GM10248 (cell line): ENCODE measurements at places on chromosomes 6 and 20.

DNA sequence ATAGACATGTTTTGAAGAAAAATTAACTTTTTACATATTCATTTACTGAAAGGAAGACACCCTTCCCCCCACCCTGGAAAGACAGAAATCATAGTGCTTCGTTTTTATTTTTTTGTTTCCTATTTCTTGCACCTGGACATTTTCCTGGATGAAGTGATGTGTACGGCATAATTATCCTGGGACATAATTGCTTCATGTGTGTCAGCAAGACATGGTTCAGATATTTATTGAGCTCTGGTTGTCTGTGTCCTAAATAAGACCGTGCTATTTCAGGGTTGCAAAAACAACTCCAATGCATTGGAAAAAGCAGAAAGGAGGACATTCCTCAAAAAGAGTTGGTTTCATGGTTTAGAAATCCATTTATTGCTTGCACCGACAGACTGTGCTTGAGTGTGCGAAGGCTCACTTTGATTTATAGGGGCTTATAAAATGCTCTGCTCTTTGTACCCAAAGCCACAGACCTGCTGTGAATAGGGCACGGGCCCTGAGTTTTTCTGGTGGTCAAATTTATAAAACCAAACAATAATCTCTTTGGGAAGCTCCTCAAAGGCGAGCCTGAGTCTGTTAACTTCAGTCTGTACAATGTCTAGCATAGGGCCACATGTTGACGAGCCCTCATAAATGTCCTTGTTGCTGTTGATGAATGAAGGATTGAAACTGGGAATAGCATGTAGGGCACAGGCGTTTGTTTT lies 179.5 kb downstream of the SOX4 start:
- DNase-seq: no peak

DNA sequence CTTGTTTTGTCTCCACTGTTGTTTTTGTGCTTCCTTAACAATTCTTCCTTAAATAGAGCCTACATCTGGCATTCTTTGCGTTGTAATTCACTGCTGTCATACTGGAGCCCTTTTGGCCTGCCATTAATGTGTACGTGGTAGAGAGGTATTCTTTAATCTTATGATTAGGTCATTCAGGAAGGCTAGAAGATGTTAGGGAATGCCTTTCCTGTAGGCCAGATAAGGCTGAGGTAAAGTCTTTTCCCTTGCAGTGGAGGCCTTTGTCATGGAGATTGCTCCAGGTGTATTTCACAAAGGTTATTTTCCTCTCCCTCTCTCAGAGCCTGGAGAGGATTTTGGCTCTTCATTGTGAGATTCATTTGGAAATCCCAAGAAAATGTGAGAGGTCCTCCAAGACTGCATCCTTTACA lies 146.9 kb downstream of the FUT9 start:
- DNase-seq: no peak

DNA sequence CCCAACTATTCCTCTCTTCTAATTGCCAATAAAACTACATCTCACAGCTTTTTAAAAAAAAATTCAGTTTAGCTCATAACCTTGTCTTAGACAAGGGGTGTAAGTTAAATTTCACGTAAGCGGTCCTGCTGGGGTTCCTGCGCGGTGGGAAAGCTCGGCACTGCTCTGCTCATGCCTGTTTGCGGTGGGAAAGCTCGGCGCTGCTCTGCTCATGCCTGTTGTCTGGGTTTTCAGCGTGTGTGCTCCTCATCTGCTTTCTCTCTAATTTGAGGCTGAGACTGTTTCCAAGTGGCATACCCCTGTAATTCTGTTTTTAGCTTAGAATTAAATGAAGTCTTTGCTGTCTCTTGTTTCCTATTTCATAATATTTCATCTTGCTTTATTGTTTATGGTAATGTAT lies 18.6 kb downstream of the ARID1B start:
- DNase-seq: no peak

GRCh38 chr6:45098256-45098655 lies 229.9 kb upstream of the RUNX2 start:
- DNase-seq: no peak

DNA sequence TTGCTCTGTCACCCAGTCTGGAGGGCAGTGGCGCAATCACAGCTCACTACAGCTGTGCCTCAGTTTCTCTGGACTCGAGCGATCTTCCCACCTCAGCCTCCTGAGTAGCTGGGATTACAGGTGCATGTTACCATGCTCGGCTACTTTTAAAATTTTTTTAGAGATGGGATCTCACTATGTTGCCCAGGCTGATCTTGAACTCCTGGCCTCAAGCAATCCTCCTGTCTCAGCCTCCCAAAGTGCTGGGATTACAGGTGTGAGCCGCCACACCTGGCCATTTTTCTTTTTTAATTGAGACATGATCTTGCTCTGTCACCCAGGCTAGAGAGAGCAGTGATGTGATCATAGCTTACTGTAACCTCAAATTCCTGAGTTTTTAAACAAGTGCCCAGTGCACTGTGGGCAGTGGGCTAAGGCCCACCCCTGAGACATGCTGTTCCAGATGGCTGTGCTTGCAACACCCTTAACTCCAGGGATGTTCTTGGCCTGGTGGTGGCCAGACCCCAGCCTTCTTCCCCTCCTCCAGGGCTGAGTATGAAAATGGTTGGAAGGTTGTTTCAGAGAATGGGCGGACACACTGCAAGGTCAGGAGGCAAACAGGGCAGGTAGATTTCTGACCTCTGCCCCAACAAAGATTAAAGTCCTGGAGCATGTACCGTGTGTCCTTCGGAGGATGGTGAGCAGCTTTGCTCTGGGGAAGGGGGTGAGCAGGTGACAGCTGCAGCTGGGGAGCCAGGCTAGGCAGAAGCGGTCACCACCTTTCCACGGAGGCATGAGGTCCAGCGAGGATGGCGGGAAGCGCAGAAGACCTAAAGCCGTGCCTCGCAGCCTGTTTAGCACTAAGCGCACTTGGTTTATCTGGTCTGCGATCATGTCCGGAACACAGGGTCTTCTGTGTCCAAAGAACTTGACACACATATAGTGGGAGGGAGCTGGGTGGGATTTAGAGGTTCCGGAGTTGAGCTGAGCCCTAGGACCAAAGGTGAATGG lies 1.4 kb upstream of the FAM83C start:
- DNase-seq: no peak

GRCh38 chr20:32112841-32113240 lies 3.3 kb downstream of the TM9SF4 start:
- DNase-seq: no peak

DNA sequence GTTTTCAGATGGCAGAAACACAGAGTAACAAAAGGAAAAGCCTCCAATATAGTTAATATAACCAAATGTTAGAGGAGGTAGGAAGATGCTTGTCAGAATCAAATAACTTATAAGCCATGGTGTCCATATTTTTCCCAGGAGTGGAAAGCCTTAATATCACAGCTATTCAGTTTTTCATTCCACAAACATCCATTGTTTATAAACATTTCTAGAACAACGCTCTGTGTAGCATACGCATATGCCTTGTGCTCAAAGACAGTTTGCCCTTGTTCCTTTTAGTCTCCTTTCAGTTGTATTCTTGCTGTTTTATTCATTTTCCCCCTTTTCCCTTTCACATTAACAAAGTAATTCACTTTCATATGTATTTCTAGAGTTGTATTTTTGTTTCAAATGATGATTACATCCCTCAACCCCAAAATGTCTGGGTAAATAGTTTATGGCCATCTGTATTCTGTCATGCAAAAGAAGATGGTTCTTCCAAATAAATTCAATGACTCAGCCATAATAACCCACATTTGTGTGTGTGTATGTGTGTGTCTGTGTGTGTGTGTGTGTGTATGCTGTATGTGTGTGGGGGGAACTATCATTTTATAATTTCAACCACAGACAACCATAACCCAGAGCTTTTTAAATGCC lies 455.7 kb upstream of the SOX4 start:
- no peak for DNase-seq

DNA sequence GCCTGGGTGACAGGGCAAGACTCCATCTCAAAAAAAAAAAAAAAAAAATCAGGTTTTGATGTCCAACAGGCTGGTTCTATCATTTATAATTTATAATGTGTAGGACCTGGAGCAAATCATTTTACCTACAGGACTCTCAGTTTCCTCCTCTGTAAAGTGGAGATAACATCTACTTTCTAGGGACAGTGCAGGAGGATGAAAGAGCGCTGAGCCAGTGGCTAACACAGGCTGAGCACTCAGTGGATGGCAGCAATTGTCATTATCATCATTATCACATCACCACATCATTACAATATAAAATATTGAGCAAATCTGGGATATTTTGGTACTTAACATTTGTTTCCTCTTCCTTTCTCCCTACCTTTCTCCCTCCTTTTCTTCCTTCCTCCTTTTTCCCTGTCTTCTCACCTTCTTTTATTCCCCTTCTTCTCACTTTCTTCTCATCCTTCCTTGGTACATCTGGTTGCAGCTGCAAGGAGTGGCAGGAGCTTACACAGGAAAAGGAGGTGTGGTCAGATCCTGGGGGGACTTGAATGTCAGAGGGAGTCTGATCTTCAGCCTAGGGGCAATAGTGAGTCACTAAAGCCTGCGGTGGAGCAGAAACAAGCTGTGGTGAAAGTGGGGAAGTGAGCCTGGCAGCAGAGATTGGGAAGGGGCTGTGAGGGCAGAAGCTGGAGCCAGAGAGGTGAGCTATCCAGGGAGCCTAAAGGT lies 24.6 kb upstream of the CTNNBL1 start:
- no peak for DNase-seq

- DNase-seq: no peak
Measured at GRCh38 chr6:170210651-170211403, 80.1 kb downstream of the DLL1 start.

DNA sequence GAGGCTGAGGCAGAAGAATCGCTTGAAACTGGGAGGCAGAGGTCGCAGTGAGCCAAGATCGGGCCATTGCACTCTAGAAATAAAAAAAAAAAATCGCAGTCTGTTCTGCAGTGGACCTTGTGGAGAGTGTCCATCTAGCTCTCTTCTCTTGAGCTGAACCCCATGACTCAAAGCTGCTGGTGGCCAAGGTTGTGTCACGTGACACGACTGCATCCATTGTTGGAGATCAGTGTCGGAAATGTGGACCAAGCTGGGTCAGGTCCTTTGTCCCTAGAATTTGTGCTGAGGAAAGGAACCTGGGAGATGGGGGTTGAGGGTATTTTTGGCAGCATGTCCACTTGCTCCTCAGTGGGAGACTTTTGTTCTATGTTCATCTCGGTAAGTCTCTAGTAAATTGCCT lies 564.8 kb upstream of the CDH4 start:
- no peak for DNase-seq

DNA sequence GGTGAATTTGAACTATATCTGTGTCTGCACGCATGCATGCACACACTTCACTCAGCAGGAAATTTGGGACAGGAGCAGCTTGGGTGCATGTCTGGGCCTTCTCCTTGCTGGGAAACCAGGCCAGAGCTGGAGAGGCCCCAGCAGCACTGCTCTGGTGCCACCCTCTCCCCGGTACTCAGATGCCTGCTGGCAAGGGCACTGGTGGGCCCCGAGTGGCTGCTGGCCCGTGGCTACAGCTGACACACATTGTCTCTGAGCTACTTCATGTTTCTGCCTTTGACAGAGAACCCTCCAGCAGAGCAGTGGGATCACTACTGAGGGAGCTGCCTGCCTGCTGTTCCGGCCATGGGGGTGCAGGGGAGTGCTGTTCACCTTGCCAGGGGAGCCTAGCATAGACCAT lies 37.5 kb downstream of the DLGAP4 start:
- DNase-seq: no peak

GRCh38 chr6:117126213-117126612 lies 139.1 kb upstream of the VGLL2 start:
- no peak for DNase-seq

GRCh38 chr6:118476551-118476950 lies 71.5 kb upstream of the PLN start:
- DNase-seq: no peak

- no peak for DNase-seq
Measured at GRCh38 chr20:41176711-41177552, 39.6 kb downstream of the PLCG1 start.
